ENCODE measurements at places on chromosomes 3 and 15.

DNA sequence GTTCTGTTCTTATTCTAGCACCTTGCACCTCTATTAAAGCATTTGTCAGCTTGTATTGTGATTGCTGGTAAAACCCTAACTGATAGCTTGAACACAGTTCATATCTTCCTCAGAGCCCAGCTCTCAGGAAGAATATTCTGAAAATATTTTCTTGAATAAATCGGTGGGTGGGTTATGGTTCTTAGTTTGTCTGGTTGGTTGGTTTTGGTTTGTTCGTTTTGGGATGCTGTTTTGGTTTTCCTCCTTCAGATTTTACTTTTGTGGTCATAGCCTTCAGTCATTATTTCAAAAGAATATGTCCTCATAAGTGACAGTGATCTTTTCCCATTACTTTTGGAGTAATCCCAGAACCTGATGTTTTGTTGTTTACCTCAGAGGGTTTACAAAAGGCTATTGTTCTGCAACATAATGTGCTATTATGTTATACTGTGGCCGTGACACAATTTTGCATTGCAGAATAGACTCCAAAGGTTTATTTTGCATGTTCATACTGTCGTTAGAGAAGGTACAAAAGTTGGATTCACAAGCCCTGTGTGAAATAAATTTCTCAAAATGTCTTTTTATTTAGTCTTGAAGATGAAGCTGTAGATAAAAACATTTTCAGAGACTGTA lies 2.7 kb upstream of the TMEM87A start:
- DNase-seq = no peak

- DNase-seq = no peak
These were observed 984 bp downstream of the RNU6-1 start for GRCh38 chr15:67838789-67839332.

DNA sequence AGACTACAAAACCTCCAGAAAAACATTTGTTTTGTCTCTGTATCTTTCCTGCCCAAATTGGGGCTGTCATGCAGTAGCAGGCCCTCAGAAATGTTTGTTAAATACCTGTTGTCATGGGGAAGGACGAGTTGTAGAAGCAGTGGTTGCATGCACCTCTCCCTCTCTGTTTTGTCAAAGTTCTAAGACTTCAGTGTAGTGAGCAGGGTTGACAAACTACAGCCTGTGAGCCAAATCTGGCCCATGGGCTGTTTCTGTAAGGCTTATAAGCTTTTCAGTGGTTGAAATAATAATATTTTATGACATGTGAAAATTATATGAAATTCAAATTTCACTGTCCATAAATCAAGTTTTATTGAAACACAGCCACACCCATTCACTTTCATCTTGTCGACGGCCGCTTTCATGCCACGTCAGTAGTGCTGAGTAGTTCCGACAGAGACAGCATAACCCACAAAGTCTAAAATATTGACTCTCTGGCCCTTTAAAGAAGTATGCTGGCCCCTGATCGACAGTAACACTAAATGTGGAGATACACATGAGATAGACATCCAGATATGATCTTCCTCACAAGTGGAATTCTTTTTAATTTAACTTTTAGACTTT lies 102.9 kb downstream of the PDZRN3 start:
- no peak for DNase-seq

DNA sequence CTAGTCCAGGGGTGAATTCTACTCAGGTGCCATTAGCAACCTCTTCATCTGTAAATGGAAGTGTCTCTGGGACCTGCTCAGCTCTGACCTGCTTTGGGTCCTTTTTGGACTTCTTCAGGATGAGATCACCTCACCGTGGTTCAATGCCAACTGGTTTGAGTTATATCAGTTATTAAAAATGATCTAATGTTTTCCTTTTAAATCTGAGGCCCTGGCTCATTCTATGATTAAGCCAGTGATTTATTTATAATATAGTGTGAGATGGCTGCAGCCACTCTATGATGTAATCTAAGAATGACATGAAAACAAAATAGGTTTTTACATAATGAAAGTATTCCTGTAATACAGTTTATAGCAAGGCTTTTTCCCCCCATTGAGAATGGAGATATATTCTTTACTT lies 79.4 kb downstream of the LPP start:
- no peak for DNase-seq

- no peak for DNase-seq
These were observed 221.3 kb upstream of the CDIN1 start for GRCh38 chr15:36358094-36358493.

DNA sequence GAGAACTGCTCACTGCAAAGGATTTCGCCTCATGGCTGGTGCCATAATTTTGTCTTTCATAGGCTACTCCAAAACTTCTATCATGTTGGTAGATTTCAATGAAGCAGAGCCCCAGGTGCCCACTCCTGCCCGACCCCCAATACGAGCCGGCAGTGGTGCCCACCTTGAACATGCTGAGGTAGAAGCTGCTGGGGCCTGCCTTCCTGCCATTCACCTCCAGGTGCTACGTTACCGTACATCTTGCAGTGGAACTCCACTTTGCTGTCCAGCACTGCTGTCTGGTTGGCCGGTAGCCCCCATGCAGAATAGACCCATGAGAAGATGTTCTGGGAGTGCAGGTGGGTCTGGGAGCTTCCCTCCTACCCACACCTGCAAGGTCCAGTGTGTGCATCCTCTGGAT lies 502.8 kb upstream of the TBL1XR1 start:
- no peak for DNase-seq

GRCh38 chr3:45751537-45752242 lies 44.6 kb downstream of the SLC6A20 start:
- no peak for DNase-seq

DNA sequence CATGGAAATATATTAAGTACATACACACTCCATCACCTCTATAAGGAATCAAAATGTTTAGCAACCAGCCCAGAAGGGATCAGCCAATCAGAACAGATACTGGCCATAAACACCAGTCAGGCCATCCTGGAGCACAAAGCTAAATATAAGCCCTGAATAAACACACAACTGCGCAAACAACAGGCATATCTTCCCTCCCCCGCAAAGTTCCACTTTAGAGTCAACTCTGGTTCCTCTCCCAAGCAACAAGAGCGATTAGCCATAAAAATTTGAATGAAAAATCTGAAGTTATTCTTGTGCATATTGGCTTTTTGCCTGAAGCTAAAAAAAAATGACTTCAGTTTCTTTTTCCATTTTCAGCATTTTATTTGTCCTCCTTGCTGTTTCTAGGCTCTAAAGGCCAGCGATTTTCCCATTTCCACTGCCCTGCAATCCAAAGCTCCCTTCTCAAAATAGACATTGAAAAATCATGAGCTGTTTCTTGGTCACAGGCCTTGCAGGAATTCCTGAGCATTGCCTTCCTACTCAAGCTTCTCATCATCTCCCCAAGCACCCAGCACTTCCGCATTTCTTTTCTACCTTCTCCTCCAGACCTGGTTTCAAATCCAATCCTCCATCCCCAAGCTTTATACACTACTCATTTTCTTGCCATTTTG lies 247.9 kb downstream of the ZMAT3 start:
- DNase-seq = no peak

Data from activated T-cell treated with anti-CD3 and anti-CD28 coated beads, Interleukin-2, amount 50 U/mL, for 48 hours (primary cell).